Transverse colon (tissue), 4 donors: ENCODE measurements at places on chromosomes 12 and 14. TPM values are rescaled to one million over a fixed set of nuclear protein-coding genes. Genes with fewer than 3 reads are reported as not detected.

GON7 gene
- total RNA-seq: 7.6 TPM

AQP6 gene
- not detected for total RNA-seq

CIROP gene
- total RNA-seq: not detected

AJUBA gene
- not detected for total RNA-seq

DNA sequence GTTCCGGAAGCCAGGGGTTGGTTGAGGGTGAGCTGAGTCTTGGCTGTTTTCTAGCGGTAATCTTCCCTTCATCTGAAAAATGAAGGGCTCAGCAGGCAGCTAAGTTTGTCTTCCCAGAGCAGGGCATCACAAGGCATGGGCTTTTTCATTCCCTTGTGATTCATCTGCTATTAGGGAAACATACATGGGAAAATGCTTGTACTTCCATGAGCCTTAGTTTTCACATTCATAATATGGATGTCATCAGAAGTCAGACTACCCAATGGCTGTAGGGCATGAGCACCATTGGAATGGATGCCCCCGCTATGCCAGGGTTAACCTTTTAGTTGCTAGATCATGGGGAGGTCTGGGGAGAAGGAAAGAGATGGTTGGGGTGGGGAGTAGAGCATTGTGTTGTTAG, 18.7 kb downstream of the HELB start:
- no peak for DNase-seq

DNA sequence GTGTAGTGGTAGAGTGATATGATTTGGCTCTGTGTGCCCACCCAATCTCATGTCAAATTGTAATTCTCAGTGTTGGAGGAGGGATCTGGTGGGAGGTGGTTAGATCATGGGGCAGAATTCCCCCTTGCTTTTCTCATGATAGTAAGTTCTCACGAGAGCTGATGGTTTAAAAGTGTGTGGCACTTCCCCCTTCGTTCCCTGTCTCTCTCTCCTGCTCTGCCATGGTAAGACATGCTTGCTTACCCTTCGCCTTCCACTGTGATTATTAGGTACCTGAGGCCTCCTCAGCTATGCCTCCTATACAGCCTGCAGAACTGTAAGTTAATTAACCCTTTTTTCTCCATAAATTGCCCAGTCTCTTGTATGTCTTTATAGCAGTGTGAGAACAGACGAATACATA, 115.7 kb upstream of the FUT8 start:
- no peak for DNase-seq

GRCh38 chr12:50747817-50748216, 16.1 kb upstream of the ATF1 start:
- no peak for DNase-seq

DNA sequence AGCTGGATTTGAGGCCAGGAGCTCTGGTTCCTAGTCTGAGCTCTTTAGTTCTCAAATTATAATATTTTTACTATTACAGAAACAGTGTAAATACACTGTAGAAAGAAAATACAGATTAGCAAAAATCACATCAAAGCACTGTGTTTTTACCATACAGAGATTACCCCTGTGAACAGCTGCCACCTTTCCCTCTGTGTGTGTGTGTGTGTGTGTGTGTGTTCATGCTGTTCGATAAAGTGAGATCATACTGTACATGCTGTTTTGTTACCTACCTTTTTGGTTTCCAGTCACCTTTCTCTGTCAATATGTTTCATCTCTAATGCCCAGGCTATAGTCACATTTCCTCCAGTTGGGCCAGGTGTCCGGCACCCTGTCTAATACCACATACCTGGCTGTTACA, 26.9 kb downstream of the MVK start:
- no peak for DNase-seq

- no peak for DNase-seq
These were observed 139.4 kb upstream of the CNTN1 start for GRCh38 chr12:40552868-40553267.

DNA sequence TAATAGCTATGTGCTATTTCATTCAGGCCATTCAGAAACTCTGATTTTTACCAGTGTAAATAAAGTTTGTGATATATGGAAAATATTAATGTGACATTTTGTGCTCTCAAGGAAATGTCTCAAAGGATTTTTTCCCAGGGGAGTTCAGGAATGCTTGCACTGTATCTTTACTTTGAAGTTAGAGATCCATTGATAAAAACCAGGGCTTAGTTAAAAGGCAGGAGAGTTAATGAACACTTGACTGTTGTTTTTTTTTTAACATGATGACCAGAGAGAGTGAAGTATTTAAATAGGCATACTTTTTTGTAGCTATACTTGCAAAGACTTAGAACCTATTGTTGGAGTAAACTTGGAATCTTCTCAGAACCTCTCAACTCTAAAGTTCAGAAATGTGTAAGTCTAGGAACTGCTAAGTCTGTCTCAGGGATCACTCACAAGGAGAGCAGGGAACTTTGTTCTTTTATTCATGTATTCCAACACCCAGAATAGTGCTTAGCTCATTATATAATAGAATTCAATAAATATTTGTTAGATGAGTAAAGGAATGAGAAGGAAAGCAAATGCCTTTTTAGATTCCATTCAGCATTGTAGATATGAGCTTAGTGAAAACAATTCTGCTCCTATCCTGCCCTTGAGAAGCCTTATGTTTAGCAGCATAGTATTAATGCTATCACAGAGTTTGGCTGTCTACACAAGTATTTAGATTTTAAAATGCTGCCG, 117.5 kb downstream of the DAAM1 start:
- no peak for DNase-seq

DNA sequence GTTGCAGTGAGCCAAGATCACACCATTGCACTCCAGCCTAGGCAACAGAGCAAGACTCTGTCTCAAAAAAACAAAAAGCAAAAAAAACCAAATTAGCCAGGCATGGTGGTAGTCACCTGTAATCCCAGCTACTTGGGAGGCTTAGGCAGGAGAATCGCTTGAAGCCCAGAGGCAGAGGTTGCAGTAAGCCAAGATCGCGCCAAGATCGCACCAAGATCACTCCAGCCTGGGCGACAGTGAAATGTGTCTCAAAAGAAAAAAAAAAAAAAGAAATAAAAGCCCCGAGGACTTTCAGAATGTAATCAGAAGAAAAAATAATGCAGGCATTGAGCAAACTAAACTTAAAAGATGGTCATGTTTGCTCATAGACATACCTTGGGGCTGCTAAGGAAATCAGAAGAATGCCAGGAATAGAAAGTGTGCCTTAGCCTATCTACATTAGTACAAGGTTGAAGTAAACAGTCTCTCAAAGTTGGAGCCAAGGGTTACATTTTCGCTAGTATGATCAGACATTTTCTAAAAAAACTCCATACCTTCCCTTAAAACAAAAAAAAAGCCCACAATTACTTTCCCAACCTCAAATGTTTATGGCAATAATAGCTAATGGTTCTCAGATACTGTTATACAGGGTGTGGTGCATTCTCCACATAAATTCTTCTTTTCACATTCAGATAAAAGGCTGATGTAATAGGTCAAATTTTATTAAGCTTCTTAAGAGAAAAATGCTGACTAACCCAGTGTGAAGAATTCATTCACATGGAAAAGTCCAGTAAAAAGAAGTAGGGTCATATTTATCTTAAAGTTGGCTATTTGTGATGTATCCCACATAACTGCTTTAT, 15.8 kb downstream of the DTD2 start:
- no peak for DNase-seq

DNA sequence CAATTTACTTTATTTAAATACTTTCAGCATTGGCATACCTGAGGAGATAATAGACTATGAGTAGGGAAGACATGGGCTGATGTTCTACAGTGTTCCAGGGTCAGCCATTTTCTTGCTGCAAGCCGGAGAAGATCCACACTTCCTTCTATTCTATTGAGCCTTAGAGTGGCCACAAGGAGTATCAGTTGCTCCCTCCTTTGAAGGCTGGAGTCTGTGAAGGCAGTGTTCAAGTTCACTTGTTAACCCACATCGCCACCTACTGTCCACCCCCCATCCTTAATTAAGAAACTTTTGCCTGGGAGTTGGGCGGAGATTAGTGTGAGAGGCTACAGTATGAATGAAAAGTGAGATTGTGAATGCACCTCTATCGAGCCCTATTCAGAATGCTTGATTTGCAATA, 666.6 kb downstream of the NRXN3 start:
- peak; percentile 64 for DNase-seq

- DNase-seq: no peak
These were observed 50.8 kb downstream of the DYNC1H1 start for GRCh38 chr14:102015045-102015685.
